AML-193 (cell line): ENCODE measurements at places on chromosomes 2 and 18.

DNA sequence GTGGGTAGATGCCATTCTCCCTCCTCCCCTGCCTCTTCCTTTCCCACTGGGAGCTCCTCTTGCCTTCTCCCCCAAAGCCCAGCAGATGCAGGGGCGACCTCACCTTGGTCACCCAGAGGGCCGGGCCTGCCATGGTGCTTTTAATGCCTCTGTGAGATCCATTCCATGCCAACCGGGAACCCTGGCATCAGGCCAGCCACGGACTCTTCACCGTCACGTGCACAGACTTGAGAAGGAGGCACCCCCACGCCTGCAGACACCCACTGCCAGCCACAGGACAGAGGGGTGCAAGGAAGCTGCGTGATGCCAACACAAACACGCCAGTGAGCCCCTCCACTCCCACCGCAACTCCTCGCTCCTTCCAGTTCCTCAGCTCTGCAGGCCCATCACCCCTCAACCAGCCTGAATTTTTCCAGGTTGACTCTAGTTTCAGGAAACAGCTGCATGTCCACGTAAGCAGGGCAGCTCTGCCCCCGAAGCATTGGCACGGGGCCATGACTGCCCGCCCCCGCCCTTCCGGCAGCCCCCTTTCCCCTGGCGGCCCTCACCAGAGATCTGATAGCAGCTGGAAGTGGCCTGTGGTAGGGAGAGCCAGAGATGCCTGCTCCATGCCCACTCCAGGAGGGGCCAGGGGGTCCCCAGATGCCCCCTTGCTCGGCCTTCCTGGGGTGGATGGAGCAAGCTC, 50.8 kb downstream of the DNMT3A start:
- DNase-seq = no peak

DNA sequence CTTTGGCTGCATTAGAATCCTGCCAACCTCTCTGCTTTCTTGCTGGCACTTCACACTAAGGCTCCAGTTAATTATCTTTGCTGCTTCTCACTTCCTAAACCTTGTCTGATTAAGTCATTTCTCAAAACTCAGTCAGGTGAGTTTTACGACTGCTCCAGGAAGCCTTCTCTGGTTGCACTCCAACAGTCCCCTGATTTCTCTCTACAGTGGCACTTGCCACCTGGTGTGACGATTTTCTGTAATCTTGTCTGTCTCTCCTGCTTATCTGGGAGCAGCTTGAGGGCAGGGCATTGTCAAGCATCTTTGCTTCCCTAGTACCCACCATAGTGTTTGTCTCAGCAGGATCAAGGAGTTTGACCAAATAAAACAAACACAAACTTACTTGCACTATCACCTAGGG, 10.4 kb upstream of the GATA6 start:
- DNase-seq = no peak

DNA sequence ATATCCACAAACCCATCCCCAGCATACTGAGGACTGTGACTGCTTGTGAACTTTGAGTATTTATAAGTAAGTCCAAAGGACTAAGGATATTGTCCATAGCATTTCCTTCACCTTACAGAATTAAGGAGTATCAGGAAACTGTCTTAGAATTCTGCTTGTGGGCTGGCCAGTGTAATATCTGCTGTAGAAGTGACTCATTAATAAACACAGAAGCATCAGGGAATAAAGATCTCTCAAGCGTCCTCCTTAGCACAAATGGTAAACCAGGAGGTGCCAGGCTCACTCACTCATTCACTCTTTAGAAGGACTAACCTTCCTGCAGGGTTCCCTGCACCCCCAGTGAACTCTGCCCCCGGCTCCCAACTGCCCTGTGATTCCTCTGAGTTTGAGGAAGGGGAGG, 31.0 kb downstream of the CCDC68 start:
- DNase-seq = no peak

GRCh38 chr18:28132084-28132483, 44.8 kb downstream of the CDH2 start:
- DNase-seq = no peak

DNA sequence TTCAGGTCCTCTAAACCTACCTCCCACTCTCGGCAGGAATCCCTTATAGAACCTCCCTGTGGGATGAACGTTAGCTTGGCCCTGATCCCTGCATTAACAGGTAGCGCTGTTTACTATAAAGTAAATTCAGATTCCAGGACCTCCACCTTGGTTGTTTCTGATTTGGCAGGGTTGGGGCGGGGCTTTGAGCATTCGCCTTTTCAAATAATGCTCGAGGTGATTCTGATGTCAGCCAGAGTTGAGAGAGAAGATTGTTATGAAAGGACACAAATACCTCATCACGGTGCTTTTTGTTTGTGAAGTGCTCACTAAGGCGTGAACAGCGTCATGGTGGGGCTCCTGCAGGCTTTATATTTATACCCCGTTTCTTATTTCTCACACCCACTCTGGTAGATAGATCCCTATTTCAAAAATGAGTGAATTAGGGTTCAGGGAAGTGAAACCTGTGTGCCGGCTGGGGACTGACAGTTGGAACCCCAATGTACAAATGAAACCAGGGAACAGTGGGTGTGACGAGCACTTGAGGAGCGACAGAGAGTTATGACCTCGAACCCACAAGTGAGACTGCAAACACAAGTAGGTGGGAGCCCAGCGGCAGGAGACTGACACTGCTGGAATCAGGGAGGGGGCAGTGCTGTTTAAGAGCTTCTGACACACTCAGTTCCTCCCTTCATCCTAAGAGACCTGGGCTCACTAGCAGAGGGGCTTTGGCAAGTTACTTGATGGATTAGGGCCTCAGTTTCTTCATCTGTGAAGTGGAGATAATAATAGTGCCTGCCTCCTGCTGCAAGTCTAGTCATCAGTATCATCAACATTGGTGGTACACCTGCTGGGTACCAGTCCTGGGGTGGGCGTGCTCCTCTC, 14.2 kb upstream of the CXCR4 start:
- no peak for DNase-seq

GRCh38 chr2:133097666-133098065, 427.7 kb upstream of the LYPD1 start:
- DNase-seq = no peak

DNA sequence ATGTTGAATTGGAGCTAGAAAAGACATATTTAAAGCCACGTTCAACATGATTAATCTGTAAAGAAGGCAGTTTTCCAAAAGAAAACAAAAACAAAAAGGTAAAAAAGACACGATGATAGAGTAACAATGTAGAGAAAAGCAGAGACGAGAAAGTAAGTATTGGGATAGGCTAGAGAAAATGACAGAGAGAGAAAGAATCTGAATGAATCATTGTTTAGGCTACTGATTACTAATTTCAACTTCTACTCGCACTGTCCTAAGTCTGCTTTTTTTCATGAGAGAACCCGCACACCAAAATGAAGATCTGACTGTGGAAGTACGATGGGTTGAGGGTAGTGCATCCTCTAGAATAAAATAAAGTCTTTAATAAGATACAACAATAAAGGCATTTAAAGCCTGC, 1599.2 kb upstream of the TMEFF2 start:
- DNase-seq = no peak
